Glomerular endothelial cell (primary cell): ENCODE measurements at places on chromosomes 2 and 18. TPM values are rescaled to one million over a fixed set of nuclear protein-coding genes. Genes with fewer than 3 reads are reported as not detected.

- no peak for DNase-seq
Observed at GRCh38 chr18:49617865-49618264, 56.0 kb downstream of the LIPG start.

DNA sequence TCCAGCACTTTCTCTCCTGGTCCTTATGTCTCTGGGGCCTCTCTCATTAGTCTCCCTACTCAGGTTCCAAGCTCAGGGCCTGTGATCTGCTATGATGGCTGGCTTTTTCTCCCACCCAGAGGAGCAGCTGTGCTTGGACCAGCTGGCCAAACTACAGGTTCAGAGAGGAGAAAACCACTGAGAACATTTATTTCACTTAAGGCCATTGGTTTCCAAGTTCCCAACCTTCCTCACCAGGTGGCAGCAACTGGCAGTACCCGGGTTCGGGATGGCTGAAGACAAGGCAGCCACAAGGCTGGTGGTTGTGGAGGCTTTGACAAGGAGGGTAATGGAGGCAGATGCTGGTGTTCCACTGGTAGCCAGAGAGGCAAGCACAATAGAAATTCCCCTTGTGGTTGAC is 29.9 kb upstream of the SELENOI start:
- DNase-seq, result no peak

XDH gene
- 0.05 and 0.18 TPM in 2 replicates for total RNA-seq

DNA sequence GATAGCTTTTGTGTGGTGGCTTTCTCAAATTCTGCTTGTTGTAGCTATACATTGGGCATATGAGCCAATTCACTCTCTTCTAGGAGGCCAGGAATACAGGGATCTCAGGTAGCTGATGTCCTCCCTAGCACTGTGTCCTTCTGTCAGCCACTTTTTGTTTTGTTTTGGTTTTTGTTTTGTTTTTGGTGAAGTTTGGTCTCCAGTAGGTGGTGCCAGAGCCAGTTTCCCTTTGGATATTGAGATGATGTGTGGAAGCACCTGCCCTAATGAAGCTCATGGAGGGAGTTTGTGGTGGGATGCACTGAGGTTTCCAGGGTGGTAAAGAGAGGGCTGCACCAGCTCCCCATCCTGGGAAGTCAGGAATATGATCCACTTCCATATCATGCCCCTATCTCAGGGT is 100.5 kb upstream of the VWC2L start:
- no peak for DNase-seq

DNA sequence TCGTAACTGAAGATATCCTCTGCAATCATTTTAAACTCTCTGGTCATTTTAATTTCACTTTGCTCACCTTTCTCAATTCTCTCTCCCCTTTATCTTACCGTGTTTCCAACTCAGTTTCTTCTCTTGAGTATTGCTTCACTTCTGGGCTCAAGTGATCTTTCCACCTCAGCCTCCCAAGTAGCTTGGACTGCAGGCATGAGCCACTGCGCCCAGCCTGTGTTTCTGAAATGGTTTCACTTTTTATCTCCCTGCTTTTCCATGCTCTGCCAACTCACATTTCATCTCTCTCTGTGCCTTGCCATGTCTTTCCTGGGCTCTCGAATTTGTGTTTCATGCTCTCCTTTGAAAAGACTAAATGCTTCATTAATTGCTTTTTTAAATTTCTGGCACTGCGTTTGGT is 30.5 kb upstream of the TMEM131 start:
- no peak for DNase-seq

GRCh38 chr2:74648009-74648443 is at the start of gene M1AP:
TSS of gene M1AP (minus strand) at chr2:74648330. CDS start at chr2:74640275, 8,055 bp downstream.
- no peak for DNase-seq

GRCh38 chr2:179140571-179140970 is 90.6 kb upstream of the CCDC141 start:
- DNase-seq, result no peak

GRCh38 chr2:231068525-231069222 is 12.0 kb downstream of the PSMD1 start:
- DNase-seq, result no peak

GRCh38 chr18:32072321-32072720 is 19.4 kb upstream of the RNF138 start:
- no peak for DNase-seq

GRCh38 chr2:128105072-128105471 is 14.1 kb downstream of the UGGT1 start:
- DNase-seq, result no peak

IL36RN gene
- not detected in 2 replicates for total RNA-seq

DNA sequence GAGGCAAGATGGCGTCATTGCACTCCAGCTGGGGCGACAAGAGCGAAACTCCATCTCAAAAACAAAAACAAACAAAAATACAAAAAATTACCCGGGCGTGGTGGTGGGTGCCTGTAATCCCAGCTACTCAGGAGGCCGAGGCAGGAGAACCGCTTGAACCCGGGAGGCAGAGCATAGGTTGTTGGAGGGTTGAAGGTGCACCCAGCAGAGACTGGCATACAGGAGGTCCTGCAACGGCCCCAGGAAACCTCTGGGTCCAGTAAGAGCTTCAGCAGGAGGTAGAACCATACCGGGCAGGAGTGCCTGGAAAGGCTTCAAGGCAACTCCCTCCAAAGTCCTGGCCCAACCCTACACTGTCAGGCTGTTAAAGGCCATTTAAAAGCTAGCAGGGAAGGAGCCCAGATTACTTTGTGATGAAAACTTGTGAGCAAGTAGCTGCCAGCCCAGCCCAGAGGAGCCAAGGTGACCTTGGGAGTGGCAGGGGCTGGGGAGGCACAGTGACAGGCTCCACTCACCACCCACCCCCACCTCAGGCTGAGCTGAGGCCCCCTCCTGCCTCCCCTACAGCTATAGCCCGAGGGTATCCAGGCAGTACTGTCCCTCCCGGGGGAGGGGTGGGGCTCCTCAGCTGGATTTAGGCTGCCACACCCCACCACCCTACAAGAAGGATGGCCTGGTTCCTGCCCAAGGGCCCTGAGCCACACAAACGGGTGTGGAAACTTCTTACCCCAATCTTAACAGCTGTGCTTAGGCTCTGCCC is 28.1 kb downstream of the TFCP2L1 start:
- DNase-seq, result no peak

- no peak for DNase-seq
Observed at GRCh38 chr2:48276626-48277025, 253.3 kb upstream of the STON1 start.

- DNase-seq, result no peak
Observed at GRCh38 chr2:63438181-63438580, 150.1 kb downstream of the WDPCP start.

- no peak for DNase-seq
Observed at GRCh38 chr2:113162173-113162572, 11.6 kb upstream of the PSD4 start.

GRCh38 chr2:141513853-141514252 is 617.0 kb downstream of the LRP1B start:
- DNase-seq, result no peak

DNA sequence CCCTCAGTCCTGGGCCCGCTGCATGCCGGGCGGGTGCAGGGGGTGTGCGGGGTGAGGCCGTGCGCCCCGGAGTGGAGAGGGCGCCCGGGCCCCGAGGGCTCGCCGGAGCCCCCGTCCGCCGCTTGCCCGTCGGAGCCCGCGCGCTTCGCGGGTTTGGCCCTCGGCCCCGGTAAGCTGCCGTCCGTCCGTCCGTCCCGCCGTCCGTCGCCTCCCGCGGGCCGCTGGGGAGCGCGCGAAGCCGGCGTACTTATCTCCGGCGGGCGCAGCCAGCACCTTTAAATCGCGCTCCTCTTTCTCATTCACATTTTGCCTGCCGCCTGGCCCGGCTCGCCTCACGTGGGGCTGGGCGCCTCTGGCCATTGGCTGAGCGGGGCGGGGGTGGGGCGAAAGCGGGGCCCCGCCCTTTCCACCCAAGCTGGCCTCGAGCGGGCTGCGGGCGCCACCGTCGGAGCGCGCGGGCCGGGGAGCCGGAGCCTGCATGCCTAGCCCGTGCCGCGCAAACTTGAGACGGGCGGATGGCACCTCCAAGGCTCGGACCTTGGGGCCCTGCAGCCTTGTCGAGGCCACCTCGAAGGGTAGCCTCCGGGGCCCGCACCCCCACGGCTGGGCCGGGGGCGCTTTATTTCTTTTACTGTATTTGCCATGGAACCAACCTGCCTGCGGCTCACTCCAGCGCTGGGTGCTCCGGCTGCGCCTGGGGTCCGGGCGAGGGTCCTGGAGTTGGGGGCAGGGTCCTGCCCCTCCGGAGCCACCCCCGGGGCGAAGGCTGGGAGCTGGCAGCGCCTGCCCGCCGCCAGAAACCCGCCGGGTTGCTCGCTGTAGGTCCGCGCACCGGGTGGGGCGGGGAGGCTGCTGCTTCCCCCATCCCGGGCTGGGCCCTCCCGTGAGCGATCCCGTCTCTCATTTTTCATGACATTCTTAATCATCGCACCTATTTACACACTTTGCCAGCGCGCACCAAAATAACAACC is at the start of gene GBX2:
GBX2 (minus strand) TSS at position 277 of the 971 bp plus-strand sequence. CDS start 415 bp downstream, outside the sequence.
- DNase-seq, result no peak

DNA sequence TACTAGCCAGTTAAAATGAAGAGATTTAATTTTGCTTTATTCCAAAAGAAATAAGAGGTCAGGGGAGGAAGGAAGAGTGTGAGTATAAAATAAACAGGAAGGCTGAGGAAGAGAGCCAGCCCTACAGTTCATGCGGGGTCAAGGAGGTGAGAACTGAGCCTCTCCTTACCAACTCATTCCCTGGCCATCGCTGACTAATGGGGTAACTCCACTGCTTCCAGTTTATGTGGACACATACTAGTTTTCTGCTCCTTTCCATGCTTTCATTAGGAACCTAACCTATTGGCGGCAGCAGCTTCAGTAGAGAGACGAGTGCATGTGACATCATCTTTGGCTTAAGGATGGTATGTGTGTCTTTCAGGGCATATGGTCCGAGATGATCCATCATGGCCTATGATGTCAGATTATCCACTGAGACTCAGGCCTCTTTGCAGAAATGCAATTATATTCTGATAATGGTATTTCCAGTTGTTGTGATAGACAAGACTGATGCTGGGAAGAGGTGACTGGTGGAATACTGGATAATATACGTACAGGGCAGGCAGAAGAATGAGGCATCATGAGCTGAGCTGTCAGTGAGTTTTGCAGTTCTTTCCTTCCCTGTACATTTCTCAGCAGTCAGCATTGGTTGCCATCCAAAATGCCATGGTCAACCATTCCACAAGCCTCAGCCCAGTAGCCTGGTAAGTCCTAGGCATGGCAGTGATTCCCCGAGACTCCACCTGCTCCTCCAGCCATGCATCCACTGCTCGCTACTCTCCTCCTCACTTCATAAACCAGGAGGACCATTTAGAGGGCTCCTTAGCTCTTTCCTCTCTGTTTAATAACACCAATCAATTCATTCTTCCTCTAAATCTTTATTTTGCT is 184.6 kb upstream of the OSR1 start:
- DNase-seq, result no peak

- no peak for DNase-seq
Observed at GRCh38 chr2:165697748-165698443, 96.2 kb downstream of the GALNT3 start.

ESCO1 gene
- total RNA-seq, result 12.0 and 12.4 TPM in 2 replicates

DNA sequence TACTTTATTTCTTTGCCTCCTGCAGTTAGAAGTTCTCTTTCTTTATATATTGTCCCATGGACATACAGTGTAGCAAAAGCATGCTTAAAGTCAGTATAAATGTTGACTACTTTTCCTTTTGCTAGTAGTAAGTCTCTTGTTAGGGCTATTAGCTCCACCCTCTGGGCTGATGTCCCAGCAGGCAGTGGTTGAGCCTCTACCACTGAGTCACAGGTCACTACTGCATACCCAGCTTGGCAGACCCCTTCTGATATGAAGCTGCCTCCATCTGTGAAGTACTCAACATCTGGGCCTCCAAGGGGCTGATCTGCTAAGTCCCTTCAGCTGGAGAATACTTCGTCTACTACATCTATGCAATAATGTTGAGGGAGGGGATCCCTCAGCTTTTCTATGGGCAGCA is 61.0 kb upstream of the SLC35G4 start:
- DNase-seq, result no peak

DNA sequence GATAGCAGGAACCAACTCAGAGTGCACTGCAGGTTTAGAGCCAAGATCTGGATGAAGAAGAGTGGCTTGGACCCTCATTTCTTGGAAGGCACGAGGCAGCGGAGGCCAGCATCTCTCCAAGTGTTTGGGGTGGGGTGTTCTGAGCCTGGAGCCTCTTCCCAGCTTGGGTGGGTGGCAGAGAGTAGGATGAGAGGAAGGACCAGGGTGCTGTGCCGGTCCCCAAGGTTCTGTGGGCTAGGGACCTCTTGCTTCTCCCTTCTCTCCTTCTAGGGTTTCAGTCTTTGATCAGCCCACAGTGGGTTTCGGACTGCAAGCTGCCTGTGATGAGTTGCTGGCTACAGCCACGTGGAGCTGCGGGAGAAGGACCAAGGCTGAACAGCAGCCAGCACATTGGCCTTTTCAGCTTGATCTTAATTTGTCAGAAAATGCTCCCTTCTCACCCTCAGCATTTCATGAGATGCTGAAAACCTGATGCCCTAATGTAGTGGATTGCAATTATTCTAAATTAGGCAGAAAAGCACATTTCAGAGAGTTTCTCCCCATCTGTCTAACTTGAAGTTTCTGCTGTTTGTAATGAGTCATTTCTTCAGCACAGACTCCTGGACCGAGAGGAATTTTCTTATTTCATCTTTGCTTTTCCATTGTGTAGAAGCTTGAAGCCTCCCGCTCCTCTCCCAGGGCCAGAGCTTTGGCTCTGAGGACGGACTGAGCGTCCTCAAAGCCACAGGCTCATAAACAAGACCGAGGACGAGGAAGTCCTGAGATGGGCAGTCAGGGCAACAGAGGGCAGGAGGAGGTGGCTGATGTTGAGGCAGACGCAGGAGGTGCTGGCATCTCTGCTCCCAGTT is 99.1 kb upstream of the HDAC4 start:
- no peak for DNase-seq

TUBA3D gene
- total RNA-seq, result not detected in 2 replicates

SPHKAP gene
- not detected in 2 replicates for total RNA-seq

- no peak for DNase-seq
Observed at GRCh38 chr2:158969715-158970240, 1.3 kb downstream of the TANC1 start.

- no peak for DNase-seq
Observed at GRCh38 chr18:65725251-65726050, 25.4 kb upstream of the CDH7 start.

GRCh38 chr2:28515176-28515751 is 19.4 kb downstream of the PLB1 start:
- no peak for DNase-seq

IL1RL1 gene
- total RNA-seq, result 5.8 and 20.5 TPM in 2 replicates

DNA sequence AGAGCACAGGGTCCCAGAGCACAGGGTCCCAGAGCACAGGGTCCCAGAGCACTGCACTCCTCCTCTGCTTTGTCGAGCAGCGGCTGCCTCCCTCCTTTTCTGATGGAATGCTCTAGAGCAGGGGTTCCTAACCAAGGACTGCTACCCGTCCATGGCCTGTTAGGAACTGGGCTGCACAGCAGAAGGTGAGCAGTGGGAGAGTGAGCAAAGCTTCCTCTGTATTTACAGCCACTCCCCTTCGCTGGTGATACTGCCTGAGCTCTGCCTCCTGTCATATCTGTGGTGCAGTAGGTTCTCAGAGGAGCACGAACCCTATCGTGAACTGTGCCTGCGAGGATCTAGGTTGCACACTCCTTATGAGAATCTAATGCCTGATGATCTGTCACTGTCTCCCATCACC is 33.1 kb upstream of the ADNP2 start:
- DNase-seq, result no peak

- no peak for DNase-seq
Observed at GRCh38 chr2:144705328-144706245, 185.7 kb upstream of the ZEB2 start.

NDC80 gene
- total RNA-seq, result 6.4 and 9.0 TPM in 2 replicates
